Muscle of leg (tissue), 16 donors: ENCODE measurements at places on chromosomes 7 and 10. TPM values are rescaled to one million over a fixed set of nuclear protein-coding genes. Genes with fewer than 3 reads are reported as not detected.

DNA sequence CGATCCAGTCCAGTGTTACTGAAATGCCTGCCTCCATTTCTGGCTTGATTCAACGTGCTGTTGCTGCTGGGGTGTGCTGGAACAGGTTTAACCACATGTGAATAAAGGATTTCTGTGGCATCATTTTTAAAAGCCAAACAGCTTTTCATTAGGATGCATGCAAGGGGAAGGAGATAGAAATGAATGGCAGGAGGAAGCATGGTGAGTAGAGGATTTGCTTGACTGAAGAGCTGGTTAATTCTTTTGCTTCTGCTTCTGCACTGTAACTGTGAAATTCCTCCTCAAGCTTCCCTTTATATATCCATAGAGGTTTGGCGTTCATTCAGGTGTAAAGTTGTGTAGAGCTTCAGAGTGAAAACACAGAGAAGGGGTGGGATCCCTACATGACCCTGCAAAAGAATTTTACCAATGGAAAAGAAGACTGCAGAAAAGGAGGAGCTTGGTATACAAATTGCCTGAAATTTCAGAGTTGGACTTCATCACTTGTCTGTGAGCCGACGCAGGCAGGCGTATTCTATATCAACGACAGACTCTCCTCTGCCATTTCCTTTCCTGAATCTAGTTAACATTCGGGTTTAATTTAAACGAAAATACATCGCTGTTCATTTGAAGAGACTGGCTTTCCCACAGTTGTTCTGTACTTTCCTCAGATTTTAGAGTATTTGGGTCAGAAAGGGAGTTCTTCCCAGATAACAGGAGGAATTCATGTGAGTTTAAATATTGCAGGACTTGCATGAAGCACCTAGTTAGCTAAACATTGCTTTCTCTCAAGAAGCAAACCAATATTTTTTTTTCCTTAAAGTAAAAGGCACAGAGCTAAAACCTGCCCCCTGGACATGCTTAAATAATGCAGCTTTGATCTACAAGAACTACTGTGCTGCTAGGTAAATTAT, at the start of gene SOSTDC1:
Gene SOSTDC1, minus strand, starts transcription at position 270 of the 893 bp plus-strand sequence. Its CDS starts 70 bp downstream, at position 200.
- peak within 1 kb of the TSS; percentile 32 for H3K4me3 ChIP-seq
- H3K36me3 ChIP-seq, result no peaks in the 10 kb centered on the region
- H3K27me3 ChIP-seq, result no peaks in the 10 kb centered on the region
- H3K4me1 ChIP-seq, result peaks cover 3% of the 10 kb centered on the region
- peak; percentile 95 for DNase-seq

DNA sequence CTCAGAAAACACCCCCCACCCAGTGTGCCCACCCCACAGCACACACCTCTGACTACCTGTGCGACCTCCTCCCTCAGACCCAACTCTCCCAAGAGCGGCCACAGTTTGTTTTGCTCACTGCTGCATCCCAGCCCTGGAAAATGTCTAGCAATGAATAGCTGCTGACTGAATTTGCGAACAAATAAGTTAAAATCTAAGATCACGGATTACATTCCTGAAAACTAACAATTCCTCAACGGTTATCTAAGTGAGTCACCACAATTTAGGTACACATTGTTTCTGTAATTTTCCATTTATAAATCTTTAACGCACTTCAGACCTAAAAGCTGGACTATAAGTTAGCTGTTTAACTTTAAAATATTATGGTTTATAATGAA, 235.2 kb downstream of the ZMYND11 start:
- H3K27me3 ChIP-seq, result no peaks in the 10 kb centered on the region
- H3K27ac ChIP-seq, result peak overlapping the region; percentile 47
- H3K4me3 ChIP-seq, result no peak overlapping the region
- H3K36me3 ChIP-seq, result peaks cover 49% of the 10 kb centered on the region
- H3K4me1 ChIP-seq, result peaks cover 32% of the 10 kb centered on the region

Gene GPR15LG
- not detected for total RNA-seq

- H3K4me1 ChIP-seq, result peaks cover 16% of the 10 kb centered on the region
- H3K27me3 ChIP-seq, result peaks cover 8% of the 10 kb centered on the region
- no peaks in the 10 kb centered on the region for H3K36me3 ChIP-seq
Measured at GRCh38 chr10:116665541-116666125, 44.9 kb downstream of the PNLIPRP2 start.

Gene NXPH1
- total RNA-seq, result not detected

DNA sequence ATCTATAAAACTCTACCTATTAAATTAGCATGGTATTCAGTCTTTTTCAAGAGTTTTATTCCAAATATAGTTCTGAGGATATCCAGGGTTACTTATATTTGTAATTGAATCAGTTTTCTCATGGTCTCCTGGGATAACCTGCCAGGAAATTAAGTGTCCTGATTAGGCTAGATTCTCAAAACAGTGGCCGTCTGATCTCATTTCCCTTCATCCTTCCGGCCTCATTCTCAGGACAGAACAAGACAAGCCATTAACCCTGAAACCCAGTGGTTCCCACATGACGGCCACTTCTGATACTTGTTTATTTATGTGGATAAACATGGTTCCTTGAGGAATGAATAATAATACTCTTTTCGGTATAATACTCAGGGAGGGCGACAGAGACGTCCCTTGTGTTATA, 417.6 kb upstream of the POT1 start:
- no peaks in the 10 kb centered on the region for H3K4me1 ChIP-seq
- H3K36me3 ChIP-seq, result no peaks in the 10 kb centered on the region
- H3K4me3 ChIP-seq, result no peak overlapping the region
- no peak overlapping the region for H3K27ac ChIP-seq

- H3K4me3 ChIP-seq, result no peak overlapping the region
- peaks cover 16% of the 10 kb centered on the region for H3K4me1 ChIP-seq
- no peak for DNase-seq
- H3K27ac ChIP-seq, result no peak overlapping the region
- peaks cover 64% of the 10 kb centered on the region for H3K36me3 ChIP-seq
- H3K27me3 ChIP-seq, result no peaks in the 10 kb centered on the region
Measured at GRCh38 chr10:73789659-73790055, 4.3 kb downstream of the ZSWIM8 start.

Gene CDC14C
- 0.04 TPM for total RNA-seq

- no peaks in the 10 kb centered on the region for H3K36me3 ChIP-seq
- H3K27me3 ChIP-seq, result no peaks in the 10 kb centered on the region
- H3K4me1 ChIP-seq, result peaks cover 9% of the 10 kb centered on the region
- H3K27ac ChIP-seq, result no peak overlapping the region
- no peak overlapping the region for H3K4me3 ChIP-seq
- DNase-seq, result no peak
Measured at GRCh38 chr10:118873738-118874105, 119.0 kb upstream of the CACUL1 start.

DNA sequence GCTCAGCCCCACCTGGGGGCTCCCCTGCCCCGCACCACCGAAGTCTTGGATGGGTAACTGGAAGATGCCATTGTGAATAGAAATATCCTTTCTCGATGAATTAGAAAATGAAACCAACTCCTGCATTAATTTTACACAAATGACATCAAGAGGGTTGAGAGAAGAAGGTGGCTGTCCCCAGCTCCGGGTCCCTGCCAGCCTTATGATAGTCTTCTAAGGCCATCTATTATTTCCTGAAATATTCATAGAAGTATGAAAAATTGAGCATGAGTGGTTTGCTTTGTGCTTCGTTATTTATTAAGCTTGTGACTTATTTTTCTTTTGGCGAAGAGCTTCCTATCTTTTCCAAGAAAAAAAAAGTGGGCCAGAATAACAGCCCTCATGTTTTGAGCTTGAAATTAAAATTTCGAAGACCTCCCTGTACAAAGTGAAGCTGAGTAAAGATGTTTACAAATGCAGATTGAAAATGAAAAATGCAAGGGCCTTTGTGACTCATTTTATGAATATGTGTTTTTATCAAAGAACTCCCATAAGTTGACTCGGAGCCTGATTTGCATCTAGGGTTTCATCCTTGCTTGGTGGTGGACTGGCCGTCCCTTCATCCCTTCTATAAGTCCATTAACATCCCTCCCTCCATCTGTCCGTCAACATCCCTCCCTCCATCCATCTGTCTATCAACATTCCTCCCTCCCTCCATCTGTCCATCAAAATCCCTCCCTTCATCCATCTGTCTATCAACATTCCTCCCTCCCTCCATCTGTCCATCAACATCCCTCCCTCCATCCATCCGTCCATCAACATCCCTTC, 20.5 kb upstream of the CFAP46 start:
- no peak overlapping the region for H3K27ac ChIP-seq
- DNase-seq, result no peak
- H3K27me3 ChIP-seq, result peaks cover 38% of the 10 kb centered on the region

- H3K27me3 ChIP-seq, result no peaks in the 10 kb centered on the region
- no peak overlapping the region for H3K4me3 ChIP-seq
Measured at GRCh38 chr10:58645416-58646146, 132.9 kb downstream of the BICC1 start.

DNA sequence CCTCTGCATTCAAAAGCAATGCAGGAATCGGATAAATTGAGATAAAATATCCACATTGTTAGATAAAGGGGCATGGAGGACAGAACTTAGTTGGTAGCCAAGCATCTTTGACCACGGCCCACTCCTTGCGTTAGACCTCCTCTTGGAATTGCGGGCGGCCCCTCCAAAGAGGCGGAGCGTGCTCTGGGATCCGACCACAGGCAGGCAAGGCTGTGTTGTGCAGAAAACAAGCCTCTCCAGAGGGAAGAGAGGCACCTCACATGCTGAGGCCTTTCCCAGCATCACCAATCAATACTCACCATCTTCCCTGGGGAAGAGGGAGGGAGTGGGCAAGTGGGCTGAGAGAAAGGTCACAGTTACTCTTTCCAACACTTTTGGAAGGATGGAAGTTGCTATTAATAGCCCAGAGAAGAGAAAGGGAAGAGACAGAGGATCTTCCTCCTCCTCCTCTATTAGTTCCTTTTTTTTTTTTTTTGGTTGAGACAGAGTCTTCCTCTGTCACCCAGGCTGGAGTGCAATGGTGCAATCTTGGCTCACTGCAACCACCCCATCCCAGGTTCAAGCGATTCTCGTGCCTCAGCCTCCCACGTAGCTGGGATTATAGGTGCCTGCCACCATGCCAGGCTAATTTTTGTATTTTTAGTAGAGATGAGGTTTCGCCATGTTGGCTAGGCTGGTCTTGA, 49.7 kb upstream of the NRF1 start:
- H3K27ac ChIP-seq, result no peak overlapping the region
- H3K4me1 ChIP-seq, result no peaks in the 10 kb centered on the region
- peak; percentile 30 for DNase-seq
- H3K4me3 ChIP-seq, result no peak overlapping the region
- H3K36me3 ChIP-seq, result no peaks in the 10 kb centered on the region

DNA sequence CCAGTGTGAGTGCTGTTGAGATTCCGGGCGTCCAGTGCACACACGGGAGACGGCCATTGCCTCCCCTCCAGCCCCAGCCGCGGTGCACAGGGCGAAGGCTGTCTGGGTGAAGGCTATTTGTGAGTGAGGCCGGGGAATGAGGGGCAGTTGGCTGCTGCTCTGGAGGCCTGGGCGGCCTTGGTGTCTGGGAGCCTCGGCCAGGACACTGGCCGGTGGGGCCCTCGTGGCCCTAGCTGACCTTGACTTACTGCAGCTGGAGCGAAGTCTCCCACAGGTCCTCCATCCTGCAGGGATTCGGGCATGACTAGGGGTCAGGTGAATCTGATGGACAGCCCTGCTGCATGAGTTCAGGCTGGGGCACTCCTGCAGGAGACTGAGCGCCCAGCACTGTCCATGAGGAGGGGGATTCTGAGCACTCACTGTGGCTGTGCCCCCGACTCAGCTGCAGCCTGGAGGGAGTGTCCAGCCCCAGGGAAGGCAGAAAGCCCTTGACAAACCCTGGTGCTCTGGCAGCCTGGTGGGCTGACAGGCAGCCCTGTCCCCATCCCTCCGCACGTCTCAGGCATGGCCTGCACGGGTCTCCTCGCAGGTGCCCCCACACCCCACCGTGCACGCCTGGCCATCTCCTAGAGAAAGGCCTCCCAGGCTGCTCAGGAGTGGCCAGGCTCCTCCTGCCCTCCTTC, 52.7 kb upstream of the FAM20C start:
- no peak overlapping the region for H3K4me3 ChIP-seq
- no peaks in the 10 kb centered on the region for H3K27me3 ChIP-seq
- H3K4me1 ChIP-seq, result peaks cover 30% of the 10 kb centered on the region
- no peaks in the 10 kb centered on the region for H3K36me3 ChIP-seq

GRCh38 chr7:75740846-75741497, 2.2 kb upstream of the HIP1 start:
- no peaks in the 10 kb centered on the region for H3K36me3 ChIP-seq
- peaks cover 13% of the 10 kb centered on the region for H3K4me1 ChIP-seq
- DNase-seq, result peak; percentile 68
- H3K4me3 ChIP-seq, result no peak overlapping the region
- H3K27ac ChIP-seq, result no peak overlapping the region
- H3K27me3 ChIP-seq, result no peaks in the 10 kb centered on the region

Gene GLUD1
- total RNA-seq, result 83.0 TPM

- no peaks in the 10 kb centered on the region for H3K27me3 ChIP-seq
- H3K27ac ChIP-seq, result no peak overlapping the region
- H3K4me1 ChIP-seq, result no peaks in the 10 kb centered on the region
- DNase-seq, result peak; percentile 92
Measured at GRCh38 chr7:68176974-68177373, 1180.3 kb downstream of the TYW1 start.

Gene DGKB
- total RNA-seq, result 1.4 TPM

- H3K27me3 ChIP-seq, result no peaks in the 10 kb centered on the region
- peaks cover 2% of the 10 kb centered on the region for H3K4me1 ChIP-seq
- no peaks in the 10 kb centered on the region for H3K36me3 ChIP-seq
- no peak overlapping the region for H3K27ac ChIP-seq
Measured at GRCh38 chr10:53667063-53667462, 894.5 kb upstream of the MBL2 start.

Gene CAV1
- total RNA-seq, result 174 TPM

- no peak overlapping the region for H3K4me3 ChIP-seq
- no peaks in the 10 kb centered on the region for H3K4me1 ChIP-seq
- H3K27ac ChIP-seq, result no peak overlapping the region
- no peak for DNase-seq
- peaks cover 31% of the 10 kb centered on the region for H3K36me3 ChIP-seq
- no peaks in the 10 kb centered on the region for H3K27me3 ChIP-seq
Measured at GRCh38 chr10:104260775-104261115, 6.1 kb downstream of the GSTO1 start.

DNA sequence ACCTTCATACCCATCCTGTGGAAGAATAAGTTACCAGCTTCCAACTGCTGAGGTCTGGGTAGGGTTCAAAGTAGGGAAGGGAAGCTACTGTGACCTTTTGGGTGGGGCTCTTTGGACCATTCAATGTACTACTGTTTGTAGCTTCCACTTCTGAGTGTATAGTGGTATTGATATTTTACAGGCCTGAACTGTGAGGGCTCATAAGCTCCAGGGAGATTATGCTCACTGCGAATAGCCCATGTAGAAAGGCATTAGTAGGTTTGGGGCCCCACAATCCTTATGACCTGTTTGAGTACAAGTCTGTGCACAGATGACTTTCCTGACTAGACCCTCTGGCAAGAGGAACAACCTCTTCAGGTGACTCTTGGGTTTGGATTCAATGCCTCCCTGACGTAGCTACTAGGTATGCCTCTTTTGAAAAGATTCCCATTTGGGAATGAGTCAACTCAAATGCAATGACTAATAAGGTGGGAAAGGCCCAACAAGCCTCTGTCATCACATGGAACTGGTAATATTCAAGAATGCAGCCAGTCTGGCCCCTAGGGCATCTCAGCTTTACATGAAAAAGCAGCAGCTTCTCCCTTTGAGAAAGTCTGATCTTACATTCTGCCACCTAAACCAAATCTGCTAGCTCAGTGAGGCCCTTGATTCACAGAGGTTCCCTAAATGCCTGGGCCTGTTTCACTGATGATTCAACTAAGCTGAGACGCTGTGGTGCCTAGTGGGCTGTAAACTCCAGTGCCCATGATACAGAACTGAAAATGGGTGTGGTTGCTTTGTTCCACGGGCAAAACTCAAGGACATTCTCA, 79.8 kb downstream of the ABI1 start:
- no peaks in the 10 kb centered on the region for H3K36me3 ChIP-seq
- H3K4me3 ChIP-seq, result no peak overlapping the region
- no peaks in the 10 kb centered on the region for H3K27me3 ChIP-seq

GRCh38 chr10:99430116-99430450, 341 bp downstream of the GOT1 start:
- peaks cover 14% of the 10 kb centered on the region for H3K4me1 ChIP-seq
- H3K27ac ChIP-seq, result peak overlapping the region; percentile 79
- H3K36me3 ChIP-seq, result peaks cover 9% of the 10 kb centered on the region
- H3K4me3 ChIP-seq, result peak overlapping the region; percentile 98
- no peak for DNase-seq
